ENCODE measurements at places on chromosomes 7 and 10.

GRCh38 chr10:92688927-92689662, 660 bp upstream of the HHEX start:
- no peak for DNase-seq

DNA sequence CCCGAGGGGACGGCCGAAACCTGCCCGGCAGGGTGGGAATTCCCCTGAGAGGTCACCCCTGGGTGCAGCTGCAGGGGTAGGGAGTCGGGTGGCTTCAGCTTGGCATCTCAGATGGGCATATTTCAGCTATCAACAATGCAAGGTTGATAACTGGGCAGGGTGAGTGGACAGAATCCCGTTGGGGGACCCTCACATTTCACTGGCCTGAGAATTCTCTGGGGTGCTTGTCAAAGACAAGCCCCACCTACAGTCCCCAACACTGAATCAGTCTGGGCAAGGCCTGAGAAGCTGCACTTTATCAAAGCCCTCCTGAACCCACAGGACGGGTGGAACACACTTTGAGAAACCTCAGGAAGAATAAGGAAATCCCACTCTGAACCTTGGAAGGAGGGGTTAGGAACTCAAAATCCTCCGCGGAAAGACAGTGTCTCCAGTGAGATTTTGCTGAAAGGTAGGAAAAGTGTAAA, 3.1 kb downstream of the RGS10 start:
- DNase-seq = no peak

- DNase-seq = no peak
Measured at GRCh38 chr7:108805808-108806397, 236.2 kb downstream of the DNAJB9 start.

DNA sequence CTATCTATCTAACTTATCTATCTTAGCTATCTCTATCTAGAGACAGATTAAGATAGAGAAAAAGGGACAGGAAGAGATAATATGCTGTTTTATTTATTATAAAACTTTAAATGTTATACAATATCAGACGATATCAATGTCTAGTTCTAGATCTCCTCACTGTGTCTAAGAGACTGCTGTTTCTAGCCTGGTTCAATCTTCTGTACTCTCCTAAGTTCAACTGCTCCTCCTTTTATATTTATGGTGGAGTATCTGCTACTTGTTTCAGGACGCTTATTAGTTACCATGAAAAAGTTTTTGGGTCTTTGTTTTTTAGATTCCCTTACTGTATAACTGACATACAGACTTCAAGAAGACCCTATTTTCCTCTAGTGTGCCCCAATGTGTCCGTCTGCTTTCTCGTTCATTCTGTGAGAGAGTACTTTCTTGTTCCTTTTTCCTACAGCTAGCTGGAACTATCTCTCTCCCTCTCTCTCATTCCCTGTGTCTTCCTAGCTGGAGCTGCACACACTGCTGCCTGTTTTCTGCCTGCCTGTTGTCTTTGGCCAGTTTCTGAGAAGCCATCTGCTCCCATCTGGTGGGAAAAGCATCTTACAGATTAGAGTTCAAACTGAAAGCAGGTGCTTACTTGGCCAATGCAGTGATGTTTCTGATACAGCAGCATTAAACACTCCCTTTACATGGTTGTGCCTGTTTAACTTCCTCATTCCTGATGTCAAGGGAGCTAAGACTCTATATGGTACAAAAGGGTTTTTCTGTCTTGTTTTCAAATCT, 49.4 kb upstream of the ARL4A start:
- DNase-seq = no peak

GRCh38 chr7:79820387-79820786, 314.2 kb upstream of the GNAI1 start:
- DNase-seq = no peak

DNA sequence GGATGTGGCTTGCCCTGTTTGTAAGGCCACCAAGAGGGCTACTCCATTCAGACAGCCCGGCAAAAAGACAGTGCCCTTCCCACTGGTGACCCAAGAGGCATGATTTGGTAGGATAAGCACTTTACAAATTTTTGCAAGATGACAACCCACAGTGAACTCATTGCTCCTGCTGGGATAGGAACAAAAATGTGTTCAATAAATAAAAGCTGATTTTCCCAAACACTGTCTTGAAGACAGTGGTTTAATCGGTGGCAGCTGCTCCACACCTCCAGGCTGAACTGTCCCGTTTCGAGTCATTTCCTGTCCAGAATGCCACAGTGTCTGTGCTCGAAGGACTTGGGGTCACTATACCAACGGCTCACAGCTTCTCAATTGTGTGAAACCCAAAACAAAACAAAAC, 45.1 kb upstream of the NPTX2 start:
- no peak for DNase-seq

DNA sequence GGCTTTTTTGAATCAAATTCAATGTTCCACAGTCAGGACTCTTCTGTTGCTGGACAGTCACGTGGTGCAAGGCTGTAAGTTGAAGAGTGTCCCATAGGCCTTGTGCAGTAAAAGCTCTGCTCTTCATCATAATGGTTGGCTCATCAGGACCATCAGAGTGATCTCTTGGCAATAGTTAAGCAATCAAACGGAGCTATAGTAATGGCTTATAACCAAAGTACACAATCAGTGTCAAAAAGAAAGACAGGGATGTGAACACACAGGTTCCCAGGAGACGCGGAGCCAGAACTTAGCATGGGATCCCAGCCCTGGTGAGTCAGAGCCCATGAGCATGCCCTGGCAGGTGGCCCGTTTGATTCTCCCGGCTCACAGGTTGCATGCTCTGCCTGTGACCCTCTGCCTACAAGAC, 10.8 kb upstream of the GPNMB start:
- no peak for DNase-seq

GRCh38 chr7:45178241-45179225, 20.9 kb downstream of the RAMP3 start:
- DNase-seq = no peak

DNA sequence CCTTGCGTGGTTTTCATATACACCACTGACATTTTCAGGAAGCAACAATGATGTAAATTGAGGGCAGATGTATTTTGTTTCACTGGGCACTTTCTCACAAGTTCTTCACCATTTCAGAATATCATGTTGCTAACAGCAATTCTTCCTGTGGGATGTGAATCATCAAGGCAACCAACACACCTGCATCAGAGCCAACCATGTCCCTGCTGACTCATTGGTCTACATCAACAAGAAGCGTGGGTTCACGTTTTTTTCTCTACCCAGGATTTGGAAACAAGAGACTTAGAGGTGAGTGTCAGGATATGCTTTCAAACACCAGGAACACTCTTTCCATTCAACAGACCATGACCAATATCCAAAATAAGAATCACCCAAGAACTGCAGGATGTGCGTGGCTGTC, 203.9 kb downstream of the TEX36 start:
- DNase-seq = no peak

DNA sequence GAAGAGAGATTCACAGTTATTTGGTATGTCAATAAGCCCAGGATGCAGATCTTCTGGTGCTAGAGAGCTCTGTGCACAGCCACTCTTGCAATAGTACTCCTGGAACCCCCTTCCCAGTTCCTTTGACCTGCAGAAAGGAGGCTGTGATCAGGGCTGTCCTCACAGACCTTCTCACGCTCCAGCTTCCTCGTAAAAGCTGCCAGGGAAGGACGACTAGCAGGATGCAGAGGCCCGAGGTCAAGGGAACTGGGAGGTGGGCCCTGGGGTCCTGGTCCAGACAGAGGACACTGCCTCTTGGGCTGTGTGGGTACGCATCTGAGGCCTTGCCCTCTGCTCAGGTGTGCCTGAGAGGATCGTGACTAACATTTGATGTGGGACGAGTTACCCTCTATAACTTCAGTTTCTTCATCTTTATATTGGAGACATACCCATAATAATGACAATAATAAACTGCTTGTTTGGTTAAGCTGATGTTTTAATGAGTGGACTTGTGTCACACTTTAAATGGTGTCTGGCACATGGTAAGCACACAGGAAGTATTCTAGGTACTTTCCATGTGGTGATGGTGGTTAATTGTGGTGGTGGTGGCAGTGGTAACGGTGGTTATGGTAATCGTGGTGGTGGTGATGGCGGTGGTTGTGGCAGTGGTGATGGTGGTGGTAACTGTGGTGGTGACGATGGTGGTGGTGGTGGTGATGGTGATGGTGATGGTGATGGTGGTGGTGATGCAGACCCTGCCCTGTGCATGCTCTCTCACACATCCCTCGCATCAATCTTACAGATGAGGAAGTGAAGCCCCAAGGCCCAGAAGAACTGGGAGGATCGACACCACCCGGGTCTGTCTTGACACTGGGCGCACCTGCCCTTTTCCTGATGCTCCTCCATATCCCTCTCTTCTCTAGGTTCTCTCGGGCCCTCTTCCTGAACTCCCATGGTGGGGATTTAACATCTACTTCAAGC, 235.2 kb upstream of the GRB10 start:
- DNase-seq = no peak

DNA sequence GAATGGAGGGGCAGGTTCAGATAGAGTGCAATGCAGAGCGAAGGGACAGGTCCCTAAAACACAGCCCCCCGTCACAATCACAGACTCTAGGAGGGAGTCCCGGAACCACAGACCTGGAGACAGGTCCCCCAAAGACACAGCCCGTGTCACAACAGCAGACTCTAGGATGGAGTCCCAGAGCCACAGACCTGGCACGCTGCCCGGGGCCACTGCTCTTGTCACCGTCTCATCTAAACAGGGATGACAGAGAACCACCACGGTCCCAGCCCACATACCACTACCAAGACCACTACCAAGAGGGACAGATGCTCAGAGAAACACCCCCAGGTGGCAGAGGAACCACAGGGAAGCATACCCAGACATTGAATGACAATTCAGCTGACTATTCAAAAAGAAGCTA, 183.9 kb downstream of the TCERG1L start:
- DNase-seq = no peak

DNA sequence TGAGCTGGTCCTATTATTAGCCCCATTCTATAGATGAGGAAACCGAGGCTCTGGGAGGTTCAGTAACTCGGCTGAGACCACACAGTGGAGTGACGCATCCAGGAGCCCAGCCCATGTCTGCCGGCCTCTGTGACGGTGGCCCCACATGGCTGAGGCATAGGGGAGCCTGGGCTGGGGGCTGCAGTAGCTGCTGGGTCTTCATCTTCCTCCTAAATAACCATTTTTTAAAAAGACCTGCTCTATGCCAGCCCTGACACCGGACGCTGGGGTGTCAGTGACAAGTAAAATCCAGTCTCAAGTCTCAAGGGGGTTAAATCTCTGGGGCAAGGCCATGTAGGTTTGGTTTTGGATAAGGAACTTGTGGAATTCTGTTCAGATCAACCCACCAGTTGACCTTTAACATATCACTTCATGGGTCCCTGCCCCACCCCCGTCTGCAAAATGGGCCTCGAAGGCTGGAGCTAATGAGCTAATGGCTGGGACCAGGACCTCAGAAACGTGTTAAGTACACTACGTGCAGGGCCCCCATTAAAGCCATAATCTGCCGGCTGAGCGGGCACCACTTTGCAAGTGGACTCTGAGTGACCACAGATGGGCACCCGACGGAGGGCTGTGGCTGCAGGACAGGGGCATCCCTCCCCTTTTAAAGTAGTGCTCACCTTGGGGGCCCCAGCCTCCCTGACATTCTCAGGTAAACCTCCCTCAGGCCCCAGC, 136.5 kb upstream of the UNC5B start:
- DNase-seq = no peak

DNA sequence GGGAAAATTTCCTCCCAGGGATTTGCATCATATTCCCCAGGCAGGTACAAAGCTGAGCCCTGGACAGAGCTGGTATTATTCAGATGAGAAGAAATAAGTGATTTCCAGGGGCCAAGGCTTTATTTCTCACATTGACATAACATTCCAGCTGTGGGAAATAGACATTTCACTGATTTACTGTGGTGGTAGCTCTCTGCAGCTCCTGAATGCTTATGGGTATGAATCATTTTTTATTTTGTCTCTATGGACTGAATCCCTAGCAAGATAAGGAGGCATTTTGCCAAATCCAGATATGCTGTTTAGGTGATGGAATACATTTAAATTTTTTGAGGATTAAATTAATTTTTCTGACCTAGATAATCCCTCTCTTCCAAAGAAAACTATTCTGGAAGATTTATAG, 97.9 kb downstream of the MTPN start:
- no peak for DNase-seq

GRCh38 chr7:55351263-55351662, 13.9 kb upstream of the LANCL2 start:
- no peak for DNase-seq

- DNase-seq = no peak
Measured at GRCh38 chr7:30911561-30911969, at the start of gene AQP1. Gene AQP1 (plus strand): TSS chr7:30911853. CDS start chr7:30911910, 57 bp downstream.

- no peak for DNase-seq
Measured at GRCh38 chr7:2054927-2055326, 177.8 kb downstream of the MAD1L1 start.

DNA sequence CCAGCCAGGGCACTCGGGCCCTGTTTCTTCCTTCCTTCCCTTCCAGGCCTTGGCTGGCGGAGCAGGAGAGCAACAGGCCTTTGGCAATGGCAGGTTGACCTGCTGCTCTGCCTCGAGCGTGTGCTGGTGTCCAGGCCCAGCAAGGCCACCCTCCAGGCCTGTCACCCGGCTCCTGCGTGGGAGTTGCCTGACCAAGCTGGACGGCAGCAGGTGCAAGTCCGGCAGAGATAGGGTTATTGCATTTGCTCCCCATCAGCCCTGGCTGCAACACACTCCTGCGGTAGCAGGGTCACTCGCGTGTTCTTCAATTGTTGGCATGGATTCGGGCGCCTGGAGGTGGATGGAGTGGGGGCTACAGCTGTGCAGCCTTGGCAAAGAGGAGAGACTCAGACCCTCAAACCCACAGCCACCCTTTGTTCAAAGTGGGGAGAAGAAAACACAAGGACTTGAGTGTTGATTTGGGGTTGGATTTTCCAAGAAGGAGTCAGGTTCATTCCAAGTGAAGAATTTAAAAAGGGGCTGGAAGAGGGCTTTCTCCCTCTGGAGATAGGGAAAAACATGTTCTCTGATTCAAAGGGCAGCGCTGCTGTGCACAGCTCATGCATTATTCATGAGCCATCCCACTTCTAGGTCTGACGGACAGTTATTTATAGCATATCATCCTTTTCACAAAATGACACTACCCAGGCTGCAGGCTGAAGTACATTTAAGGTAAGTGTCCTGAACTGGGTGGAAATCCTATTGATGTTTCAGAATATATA, 64.2 kb upstream of the PITRM1 start:
- no peak for DNase-seq

GRCh38 chr7:79997345-79997744, 137.3 kb upstream of the GNAI1 start:
- no peak for DNase-seq

- DNase-seq = no peak
Measured at GRCh38 chr7:137196648-137197047, 146.9 kb downstream of the PTN start.

DNA sequence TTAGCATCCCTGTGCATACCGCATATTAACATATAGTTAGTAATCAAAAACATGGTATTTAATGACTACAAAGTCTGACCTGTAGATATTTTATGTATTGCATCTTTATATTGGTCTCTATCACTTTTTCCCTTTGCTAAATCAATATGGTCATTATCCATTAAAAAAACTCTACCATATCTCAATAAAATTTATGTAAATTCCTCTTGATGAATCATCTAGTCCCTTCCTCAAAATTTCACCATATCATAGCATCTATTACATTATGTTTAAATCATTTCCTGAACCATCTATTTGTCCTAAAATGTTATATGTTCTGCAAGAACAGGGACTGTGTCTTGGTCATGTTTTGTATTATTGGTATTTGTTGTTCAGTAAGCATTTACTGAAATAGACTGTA, 7.7 kb upstream of the ING3 start:
- no peak for DNase-seq
